ENCODE measurements at places on chromosomes 11 and 22. TPM values are rescaled to one million over a fixed set of nuclear protein-coding genes. Genes with fewer than 3 reads are reported as not detected.

The MMP11 gene
- not detected for total RNA-seq

GRCh38 chr11:96149743-96150555 lies 193.0 kb downstream of the MAML2 start:
- no peak overlapping the region for H3K4me3 ChIP-seq
- no peaks in the 10 kb centered on the region for H3K36me3 ChIP-seq
- H3K27ac ChIP-seq, result no peak overlapping the region

DNA sequence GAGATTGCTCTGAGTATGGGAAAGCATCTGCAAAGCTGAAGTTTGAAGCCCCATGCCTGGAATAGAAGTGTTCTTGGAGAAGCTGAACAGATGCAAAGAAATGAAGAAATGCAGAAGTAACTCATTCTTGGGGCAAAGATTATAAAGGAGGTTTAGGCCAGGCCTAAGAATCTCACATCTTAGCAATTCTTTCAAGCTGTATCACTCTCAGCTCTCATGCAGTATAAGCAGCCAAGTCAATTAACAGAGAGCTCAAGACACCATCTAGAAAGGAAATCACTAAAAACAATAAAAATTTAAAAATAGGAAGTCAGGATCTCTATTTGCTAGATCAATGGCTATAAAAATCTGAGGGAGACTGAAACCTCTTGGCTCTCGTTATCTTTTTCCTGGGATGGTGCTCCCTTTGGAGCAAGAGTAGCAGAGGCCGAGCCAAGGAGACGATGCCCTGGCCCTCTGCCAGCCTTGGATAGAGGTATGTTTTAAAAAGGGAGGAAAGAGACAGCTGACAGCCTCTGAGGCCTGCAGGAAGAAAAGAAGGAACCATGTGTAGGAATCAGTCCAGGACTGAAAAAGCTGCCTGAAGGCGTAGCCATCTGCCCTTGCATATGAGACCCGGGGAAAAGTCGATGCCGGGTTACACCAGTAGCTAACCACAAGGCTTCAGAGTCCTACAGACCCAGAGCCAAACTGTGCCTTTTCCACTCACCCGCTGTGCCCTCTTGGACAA lies 229.8 kb downstream of the BLID start:
- no peaks in the 10 kb centered on the region for H3K27me3 ChIP-seq
- H3K4me3 ChIP-seq, result no peak overlapping the region
- H3K36me3 ChIP-seq, result no peaks in the 10 kb centered on the region
- H3K4me1 ChIP-seq, result peaks cover 13% of the 10 kb centered on the region
- DNase-seq, result no peak

DNA sequence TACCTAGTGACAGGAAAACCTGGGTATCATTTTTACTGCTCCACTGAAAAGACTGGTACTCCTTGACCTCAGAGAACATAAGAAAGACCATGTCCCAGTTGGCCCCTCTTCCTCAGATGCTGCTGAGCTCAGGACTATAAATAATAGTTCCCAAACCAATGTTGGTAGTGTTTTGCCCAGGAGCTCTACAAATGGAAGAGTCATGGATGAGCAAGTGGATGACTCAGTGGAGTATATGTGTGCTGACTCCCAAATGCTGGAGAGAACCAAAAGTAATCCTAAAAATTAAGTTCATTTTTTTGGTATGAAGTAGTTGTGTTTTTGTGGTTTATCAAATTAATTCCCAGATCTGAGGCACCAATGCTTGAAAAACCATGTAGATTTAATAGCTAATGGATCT lies 482.0 kb downstream of the KCNA4 start:
- no peaks in the 10 kb centered on the region for H3K4me1 ChIP-seq
- H3K27ac ChIP-seq, result no peak overlapping the region
- H3K4me3 ChIP-seq, result no peak overlapping the region
- DNase-seq, result no peak
- H3K36me3 ChIP-seq, result no peaks in the 10 kb centered on the region

DNA sequence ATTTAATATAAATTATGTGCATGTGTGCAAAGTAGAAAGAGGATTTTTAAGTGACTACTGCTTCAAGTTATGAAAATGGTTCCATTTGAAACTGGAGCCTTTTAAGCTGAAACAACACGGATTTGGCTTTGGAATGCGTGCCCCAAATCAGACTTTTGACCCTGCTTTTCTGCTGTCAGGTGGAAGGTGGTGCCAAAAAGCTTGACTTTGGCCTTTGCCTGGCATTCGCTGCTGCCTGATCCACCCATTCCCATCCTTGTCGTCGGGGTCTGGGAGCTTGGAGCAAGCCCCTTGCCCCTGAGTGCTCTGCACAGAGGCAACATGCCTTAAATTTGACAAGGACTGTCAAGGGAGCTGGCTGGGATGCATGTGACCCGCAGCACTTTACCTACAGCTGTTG lies 335.3 kb upstream of the SYN3 start:
- no peak for DNase-seq
- no peak overlapping the region for H3K27ac ChIP-seq
- no peaks in the 10 kb centered on the region for H3K27me3 ChIP-seq
- no peaks in the 10 kb centered on the region for H3K36me3 ChIP-seq
- H3K4me3 ChIP-seq, result no peak overlapping the region

DNA sequence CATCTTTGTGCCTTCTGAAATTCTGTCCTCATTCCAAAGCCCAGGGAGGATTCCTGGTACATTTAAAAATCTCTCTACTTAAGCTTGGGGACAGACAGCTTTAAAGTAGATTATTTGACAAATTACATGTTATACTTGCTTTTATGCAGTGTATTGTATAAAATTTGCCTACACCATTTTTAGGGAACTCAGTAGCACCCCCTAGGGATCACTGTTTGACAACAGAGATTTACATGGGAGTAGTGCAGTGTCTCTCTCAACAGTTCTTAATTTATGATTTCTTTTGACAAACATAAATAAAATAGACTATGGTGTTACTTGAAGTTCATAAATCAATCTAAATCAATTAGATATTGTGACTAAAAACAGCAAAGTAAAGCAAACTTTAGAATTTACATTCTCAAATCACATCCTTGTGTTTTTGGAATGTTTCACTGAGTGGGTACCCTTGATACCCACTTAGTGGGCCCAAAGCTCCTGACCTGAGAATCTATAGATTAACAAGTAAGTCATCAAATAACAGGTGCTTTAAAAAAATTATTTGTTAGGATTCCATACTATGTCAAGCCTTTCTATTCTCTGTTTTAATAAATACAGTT lies 428.8 kb downstream of the DYNC2H1 start:
- H3K27ac ChIP-seq, result no peak overlapping the region
- no peak overlapping the region for H3K4me3 ChIP-seq
- no peaks in the 10 kb centered on the region for H3K36me3 ChIP-seq
- no peak for DNase-seq
- no peaks in the 10 kb centered on the region for H3K4me1 ChIP-seq

Data from stomach (tissue), 19 donors.